ENCODE measurements at places on chromosomes 4 and X.

- no peaks in the 10 kb centered on the region for H3K36me3 ChIP-seq
- DNase-seq, result no peak
- no peak overlapping the region for H3K4me3 ChIP-seq
- no peak overlapping the region for H3K27ac ChIP-seq
Measured at GRCh38 chr4:150366487-150366999, 215.4 kb upstream of the MAB21L2 start.

DNA sequence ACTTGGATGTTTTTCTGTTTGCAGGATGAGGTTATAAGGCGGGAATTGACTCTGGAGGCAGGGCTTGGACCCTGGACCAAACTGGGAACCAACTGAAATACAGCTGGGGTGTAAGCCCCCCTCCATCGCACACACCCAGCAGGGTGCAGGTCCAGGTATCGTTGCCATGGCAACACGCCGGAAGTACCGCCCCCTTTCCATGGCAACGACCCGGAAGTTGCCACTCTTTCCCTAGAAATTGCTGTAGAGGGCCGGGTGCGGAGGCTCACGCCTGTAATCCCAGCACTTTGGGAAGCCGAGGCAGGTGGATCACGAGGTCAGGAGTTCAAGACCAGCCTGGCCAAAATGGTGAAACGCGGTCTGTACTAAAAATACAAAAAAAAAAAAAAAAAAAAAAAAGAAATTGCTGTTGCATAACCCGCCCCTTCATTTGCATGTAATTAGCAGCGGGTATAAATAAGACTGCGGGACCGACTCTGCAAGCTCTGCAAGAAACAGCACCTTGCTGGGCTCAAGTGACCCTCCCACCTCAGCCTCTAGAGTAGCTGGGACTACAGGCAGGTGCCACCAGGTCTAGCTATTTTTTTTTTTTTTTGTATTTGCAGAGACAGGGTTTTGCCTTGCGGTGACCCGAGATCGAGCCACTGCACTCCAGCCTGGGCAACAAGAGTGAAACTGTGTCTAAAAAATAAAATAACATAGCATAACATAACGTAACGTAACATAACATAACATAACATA, 139.6 kb downstream of the CRLF2 start:
- H3K4me3 ChIP-seq, result no peak overlapping the region
- peak; percentile 36 for DNase-seq
- peaks cover 17% of the 10 kb centered on the region for H3K27me3 ChIP-seq
- H3K27ac ChIP-seq, result no peak overlapping the region
- H3K36me3 ChIP-seq, result no peaks in the 10 kb centered on the region
- H3K4me1 ChIP-seq, result peaks cover 8% of the 10 kb centered on the region

GRCh38 chr4:28545986-28546385, 1685.3 kb downstream of the STIM2 start:
- no peak overlapping the region for H3K27ac ChIP-seq
- no peaks in the 10 kb centered on the region for H3K27me3 ChIP-seq
- no peak for DNase-seq
- H3K36me3 ChIP-seq, result no peaks in the 10 kb centered on the region

DNA sequence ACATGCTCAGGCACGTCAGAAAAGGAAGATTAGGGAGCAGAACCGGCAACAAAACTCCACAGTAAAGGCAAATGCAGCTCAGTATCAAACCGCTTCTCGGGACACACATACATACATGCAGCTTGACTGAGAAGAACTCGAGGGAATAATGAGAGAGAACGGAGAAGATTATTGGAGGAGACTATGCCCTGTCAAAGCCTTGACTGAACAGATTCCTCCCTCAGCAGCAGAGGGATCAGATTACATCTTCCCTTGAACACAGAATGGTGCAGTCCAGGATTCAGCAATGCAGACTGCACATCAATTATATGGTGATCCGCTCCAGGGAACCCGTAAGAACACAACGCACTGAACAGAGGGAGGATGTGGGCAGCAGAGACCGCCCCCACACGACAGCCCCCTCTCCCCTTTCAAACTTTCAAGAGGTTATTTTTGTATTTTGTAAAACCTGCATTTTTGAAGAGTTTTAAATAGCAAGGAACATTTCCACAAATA, 183.2 kb downstream of the FBXW7 start:
- peak; percentile 33 for DNase-seq
- no peaks in the 10 kb centered on the region for H3K27me3 ChIP-seq
- no peak overlapping the region for H3K4me3 ChIP-seq
- no peak overlapping the region for H3K27ac ChIP-seq
- peaks cover 3% of the 10 kb centered on the region for H3K36me3 ChIP-seq

- H3K36me3 ChIP-seq, result no peaks in the 10 kb centered on the region
- no peak overlapping the region for H3K4me3 ChIP-seq
- H3K4me1 ChIP-seq, result no peaks in the 10 kb centered on the region
- no peak for DNase-seq
- no peaks in the 10 kb centered on the region for H3K27me3 ChIP-seq
- no peak overlapping the region for H3K27ac ChIP-seq
Measured at GRCh38 chr4:163707873-163708272, 213.4 kb downstream of the TMA16 start.

DNA sequence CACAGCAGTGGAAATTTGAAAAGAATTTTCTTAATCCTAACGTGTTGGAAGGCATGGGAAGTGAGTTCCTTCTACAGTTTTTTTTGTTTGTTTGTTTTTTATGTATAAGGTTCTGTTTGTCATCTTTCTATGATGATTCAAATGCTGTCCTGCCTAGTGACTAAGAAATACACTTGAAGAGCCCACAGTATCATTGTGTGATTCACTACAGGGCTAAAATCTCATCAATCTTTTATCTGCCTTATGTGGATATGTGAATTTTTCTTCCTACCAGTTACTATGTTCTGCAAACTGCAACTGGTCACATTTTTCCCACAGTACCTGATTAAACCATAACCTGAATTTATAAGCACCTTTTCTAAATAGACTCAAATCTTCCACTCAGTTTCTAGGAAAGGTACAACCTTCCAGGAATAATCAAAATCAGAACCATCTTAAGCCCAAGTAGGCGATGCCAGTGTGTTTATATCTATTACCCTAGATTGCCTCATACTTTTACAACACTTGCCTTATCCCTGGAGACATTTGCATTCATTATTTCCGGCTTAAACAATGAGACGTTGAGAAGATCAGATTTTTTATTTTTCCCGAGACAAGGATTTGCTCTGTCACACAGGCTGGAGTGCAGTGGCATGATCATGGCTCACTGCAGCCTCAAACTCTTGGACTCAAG, 214.6 kb upstream of the GALNT7 start:
- H3K36me3 ChIP-seq, result no peaks in the 10 kb centered on the region
- no peaks in the 10 kb centered on the region for H3K4me1 ChIP-seq
- no peak overlapping the region for H3K4me3 ChIP-seq
- DNase-seq, result no peak
- H3K27ac ChIP-seq, result no peak overlapping the region
- H3K27me3 ChIP-seq, result peaks cover 4% of the 10 kb centered on the region

DNA sequence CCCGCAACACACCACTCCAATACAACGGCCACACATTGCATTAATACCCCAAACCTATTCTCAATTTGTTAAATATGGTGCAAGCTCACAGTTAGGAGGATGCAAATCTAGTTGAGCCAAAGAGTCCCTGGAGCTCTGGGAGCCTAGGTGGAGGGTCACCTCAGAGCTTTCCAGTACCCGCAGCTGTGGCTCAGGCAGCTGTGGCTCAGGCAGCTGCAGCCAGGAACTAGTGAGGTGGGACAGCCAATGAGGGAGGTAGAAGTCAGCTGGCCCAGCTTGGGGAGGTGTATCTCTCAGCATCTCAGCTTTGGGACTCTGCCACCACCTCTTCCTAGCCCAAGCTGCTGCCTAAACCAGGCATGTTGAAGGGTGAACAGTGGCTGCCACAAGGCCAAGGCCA, 36.7 kb upstream of the ARHGAP6 start:
- H3K36me3 ChIP-seq, result no peaks in the 10 kb centered on the region
- no peak overlapping the region for H3K4me3 ChIP-seq
- H3K27ac ChIP-seq, result no peak overlapping the region
- no peaks in the 10 kb centered on the region for H3K27me3 ChIP-seq
- DNase-seq, result no peak

DNA sequence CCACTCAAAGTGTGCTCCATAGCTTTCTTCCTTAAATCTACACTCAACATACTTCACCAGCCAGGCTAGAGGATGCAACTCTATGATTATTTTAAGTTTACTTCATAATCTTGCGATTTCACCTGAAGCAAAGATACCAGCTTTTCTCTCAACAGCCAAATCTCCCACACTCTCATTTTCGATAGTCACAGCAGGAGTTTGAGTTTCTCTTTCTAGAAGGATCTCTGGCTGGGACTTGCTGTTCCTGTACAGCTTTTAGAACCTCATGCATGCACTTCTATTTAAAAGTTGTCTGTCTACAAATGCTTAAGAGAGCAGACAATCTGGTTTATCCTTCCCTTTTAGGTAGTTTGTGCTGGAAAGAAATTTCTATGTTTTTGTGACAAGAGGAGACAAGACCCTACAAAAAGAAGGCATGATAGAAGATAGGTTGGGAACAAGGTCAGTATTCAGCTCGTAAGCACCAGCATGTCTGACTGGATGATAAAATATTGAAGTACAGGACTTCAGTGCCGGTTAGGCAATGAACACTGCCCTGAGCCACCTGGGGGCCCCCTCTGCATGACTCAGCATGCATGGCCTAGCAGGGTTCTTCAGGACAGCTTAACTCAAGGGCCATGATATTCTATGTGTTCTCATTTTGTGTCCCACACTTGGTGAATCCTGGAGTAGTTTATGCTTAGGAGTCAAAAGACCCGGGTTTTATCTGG, 65.6 kb downstream of the ATXN3L start:
- H3K27me3 ChIP-seq, result no peaks in the 10 kb centered on the region
- peaks cover 25% of the 10 kb centered on the region for H3K4me1 ChIP-seq
- H3K36me3 ChIP-seq, result peaks cover 6% of the 10 kb centered on the region
- no peak for DNase-seq

DNA sequence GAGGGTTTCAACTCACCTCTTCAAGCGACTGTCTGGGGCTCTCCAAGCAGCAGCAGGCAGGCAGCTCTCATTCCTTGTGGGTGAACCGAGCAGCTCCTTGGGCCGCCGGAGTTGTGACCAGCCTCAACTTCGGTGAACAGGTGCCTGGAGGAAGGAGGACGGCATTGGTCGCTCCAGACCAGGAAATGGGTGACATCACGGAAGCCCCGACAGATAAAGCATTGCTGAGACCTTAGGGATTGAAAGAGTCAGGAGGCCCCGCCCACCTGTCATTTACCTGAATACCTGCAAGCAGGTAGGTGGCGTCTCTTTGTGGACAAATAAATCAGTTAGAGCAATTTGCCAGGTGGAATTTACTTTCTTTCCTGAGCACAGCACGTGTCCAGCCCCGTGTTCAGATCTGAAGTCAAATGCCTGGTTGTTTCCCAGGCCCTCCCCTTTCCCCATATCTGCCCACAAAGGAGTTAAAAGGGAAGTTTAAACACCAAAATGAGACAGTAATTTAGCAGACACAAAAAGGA, at the start of gene LNX1:
TSS of gene LNX1 (minus strand) at position 115 of the 521 bp plus-strand sequence. CDS start 17,484 bp downstream, outside the sequence.
- H3K27me3 ChIP-seq, result peaks cover 29% of the 10 kb centered on the region
- no peaks in the 10 kb centered on the region for H3K36me3 ChIP-seq
- peaks cover 4% of the 10 kb centered on the region for H3K4me1 ChIP-seq
- H3K4me3 ChIP-seq, result no peak within 1 kb of the TSS

DNA sequence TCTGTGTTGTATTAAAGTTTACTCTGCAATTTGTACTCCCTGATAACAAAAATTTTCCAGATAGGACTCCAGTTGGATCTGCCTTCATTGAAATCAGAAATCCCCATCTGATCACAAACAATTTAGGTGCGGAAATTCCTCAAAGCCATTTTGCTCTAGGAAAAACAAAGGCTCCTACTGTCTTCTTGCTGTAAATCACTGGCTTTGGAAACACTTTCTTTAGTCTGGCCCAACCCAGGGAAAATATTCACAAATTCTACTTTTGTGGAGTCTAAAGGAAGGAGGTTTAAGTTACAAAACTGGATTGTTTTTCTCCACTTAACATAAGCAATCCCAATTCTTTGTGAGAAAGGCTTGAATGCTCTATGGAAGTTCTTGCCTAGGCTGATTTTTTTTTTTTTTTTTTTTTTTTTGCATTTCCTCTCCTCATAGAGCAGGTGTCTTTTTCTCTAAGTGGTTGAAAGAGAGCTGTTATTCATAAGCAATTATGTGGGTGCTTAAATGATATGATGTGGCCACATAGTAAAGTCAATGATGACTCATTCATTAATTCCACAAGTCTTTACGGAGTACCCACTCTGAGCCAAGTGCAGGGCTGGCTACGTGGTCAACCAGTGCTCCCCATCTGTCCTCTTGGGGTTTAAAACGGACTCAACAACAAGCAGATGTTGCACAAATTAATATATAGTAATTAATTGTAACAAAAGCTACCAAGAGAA, 261.4 kb downstream of the LDB2 start:
- H3K4me1 ChIP-seq, result no peaks in the 10 kb centered on the region
- DNase-seq, result no peak
- no peak overlapping the region for H3K27ac ChIP-seq
- no peak overlapping the region for H3K4me3 ChIP-seq

GRCh38 chr4:23333946-23334878, 555.6 kb downstream of the PPARGC1A start:
- H3K4me3 ChIP-seq, result peak overlapping the region; percentile 18
- no peaks in the 10 kb centered on the region for H3K36me3 ChIP-seq
- H3K27me3 ChIP-seq, result no peaks in the 10 kb centered on the region
- H3K27ac ChIP-seq, result peak overlapping the region; percentile 95
- peak; percentile 54 for DNase-seq

DNA sequence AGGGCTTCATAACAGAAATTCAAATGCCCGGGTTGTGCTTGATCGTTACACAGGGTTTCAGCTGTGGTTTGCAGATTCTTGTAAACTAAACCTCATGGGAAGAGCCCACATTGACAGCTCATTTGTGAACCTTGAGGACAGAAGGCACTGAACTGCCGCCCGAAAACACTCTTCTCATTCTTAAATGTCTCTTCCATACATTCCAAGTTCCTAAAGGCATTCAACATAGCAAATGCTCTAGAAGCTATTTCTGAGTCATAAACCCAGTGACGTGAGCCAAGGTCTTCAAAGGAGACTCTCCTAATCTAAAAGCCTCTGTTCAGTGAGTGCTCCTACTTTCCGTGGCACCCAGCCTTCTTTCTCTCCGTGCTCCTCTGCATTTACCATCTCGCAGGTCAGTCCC, 737.8 kb upstream of the FRG1 start:
- H3K4me1 ChIP-seq, result peaks cover 4% of the 10 kb centered on the region
- H3K27ac ChIP-seq, result no peak overlapping the region
- H3K4me3 ChIP-seq, result no peak overlapping the region
- no peaks in the 10 kb centered on the region for H3K36me3 ChIP-seq
- DNase-seq, result no peak

GRCh38 chr4:172982151-172982590, 186.4 kb upstream of the GALNT7 start:
- no peak overlapping the region for H3K4me3 ChIP-seq
- no peak overlapping the region for H3K27ac ChIP-seq
- no peaks in the 10 kb centered on the region for H3K36me3 ChIP-seq
- no peaks in the 10 kb centered on the region for H3K4me1 ChIP-seq
- peaks cover 3% of the 10 kb centered on the region for H3K27me3 ChIP-seq

DNA sequence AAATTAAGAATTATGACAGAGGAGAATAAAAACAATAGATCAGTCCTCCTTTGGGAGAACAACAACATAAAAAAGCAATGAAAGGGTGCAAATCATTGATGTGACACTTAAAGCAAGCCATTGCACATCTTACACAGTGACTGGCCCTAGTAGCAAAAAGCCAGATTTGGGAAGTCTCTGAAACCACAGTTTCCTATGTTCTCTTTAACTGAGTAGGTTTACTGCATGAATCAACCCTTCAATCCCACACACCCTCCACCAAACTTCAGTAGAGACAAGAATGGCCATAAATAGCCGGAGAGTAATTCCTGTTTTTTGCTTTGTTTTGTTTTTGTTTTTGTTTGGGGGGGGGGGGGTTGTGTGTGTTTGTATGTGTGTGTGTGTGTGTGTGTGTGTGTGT, 180.8 kb downstream of the VEGFC start:
- H3K36me3 ChIP-seq, result no peaks in the 10 kb centered on the region
- H3K4me1 ChIP-seq, result no peaks in the 10 kb centered on the region
- no peak overlapping the region for H3K27ac ChIP-seq
- H3K4me3 ChIP-seq, result no peak overlapping the region
